ENCODE measurements at places on chromosomes 3 and 15.

DNA sequence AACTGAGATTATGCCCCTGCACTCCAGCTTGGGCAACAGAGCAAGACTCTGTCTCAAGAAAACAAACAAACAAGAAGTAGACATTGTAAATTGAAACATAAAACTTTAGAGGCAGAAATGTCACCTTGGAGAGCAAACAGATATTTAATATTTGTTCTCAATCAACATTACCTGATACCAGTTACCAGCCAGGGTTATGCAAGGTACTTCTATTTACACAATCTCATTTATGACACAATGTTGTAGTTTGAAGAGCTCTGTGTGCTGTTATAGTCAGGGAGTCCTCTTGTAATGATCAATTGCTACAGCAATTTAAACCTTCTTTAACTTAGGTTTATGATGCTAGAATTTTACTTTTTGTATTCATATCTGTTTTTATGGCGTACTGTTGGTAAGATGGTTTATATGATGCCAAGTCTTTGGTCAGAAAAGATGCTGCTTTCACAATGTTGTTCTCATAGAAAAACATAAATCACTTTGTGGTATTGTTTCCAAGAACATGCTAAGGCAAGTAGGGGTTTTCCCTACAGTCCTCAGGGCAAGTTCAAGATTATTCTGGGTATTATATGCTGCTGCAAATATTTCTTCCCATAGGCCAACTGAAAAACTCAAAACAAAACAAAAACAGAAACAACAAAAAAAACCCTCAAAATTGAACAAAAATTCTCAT is 173.5 kb downstream of the TNIK start:
- DNase-seq: no peak

DNA sequence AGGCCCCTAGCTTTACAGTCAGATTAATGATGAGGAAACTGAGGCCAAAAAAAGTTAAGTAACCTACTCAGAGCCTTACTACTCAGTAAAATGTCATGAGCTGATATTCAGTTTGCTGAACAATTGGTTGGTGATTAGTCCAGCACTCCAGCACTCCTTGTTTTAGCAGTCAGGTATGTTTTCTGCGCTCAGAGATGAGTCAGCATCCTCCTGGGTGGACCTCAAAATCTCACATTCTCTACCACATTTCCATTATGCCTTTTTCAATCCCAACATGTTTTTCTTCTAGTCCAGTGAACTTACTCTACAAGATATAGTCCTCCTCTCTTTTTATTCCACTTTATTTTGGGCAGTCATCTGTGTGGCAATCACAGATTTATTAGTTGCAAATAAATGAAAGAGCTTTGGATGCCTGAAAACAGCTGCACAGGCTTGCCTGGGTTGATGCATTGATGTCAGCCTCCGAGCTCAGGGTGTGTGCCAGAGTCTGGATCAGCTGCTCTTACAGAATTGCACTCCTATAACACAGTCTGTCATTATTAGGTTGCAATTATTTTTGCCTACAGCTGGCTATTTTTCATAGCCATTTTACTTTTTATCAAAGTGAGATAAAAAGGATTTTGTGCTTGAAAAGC is 133.2 kb downstream of the ARPP21 start:
- DNase-seq: peak; percentile 25

- no peak for DNase-seq
These were observed 130.6 kb downstream of the STAG1 start for GRCh38 chr3:136621628-136622027.

- no peak for DNase-seq
These were observed 558.7 kb upstream of the NECTIN3 start for GRCh38 chr3:110512961-110513360.

DNA sequence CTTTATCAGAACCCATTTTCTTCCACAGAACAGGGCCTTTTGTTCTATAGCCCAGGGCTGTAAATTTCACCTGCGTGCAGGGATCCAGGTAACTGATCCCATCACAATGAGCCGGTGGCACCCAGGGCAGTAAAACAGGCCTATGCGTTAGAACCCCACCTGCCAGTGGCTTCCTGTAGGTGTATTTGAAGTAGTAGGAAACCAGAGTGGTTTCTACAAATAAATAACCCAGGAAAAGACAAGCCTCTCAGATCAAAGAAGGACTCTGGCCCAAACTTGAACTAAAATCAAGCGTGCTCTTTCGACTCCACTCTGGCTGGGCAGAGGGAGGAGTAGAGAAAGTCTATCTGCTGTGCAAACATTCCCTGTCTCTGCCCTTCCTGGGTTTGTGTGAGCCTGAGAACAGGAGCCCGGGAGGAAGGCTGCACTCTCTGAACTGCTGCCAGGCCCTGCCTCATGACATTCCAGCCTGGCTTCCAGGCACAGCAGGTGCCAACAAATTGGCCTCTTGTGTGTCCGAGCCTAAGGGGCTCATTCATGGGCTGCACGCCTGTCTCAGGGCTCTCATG is 77.7 kb downstream of the CEMIP start:
- DNase-seq: peak; percentile 80

DNA sequence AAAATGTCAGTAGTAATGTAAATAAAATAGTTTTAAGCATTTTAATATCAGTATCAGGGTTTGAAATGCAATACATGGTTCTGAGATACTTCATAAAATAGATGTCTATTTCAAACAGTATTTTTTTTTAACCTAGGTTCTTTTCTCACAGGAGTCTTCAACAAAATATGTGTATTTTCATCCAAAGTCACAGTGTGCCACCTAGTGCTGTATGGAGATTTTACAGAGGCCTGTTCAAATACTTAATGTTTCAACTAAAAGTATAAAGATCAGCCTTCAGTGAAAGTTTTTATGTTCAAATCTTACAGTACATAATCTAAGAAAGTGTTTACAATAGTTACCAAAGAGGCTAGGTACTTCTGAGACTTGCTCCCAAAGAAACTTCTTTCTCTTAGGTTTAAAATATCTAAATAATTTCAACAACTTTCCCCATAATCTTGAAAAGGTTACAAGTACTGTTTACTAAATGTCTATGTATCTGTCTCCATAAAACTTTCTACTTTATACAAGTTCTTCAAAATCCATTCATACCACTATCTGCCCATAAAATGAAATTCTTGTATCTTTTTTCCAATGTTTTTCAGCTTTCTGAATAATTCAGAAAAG is 38.3 kb downstream of the SCAPER start:
- DNase-seq: no peak

- no peak for DNase-seq
These were observed 132.3 kb downstream of the SUCLG2 start for GRCh38 chr3:67522081-67522480.

DNA sequence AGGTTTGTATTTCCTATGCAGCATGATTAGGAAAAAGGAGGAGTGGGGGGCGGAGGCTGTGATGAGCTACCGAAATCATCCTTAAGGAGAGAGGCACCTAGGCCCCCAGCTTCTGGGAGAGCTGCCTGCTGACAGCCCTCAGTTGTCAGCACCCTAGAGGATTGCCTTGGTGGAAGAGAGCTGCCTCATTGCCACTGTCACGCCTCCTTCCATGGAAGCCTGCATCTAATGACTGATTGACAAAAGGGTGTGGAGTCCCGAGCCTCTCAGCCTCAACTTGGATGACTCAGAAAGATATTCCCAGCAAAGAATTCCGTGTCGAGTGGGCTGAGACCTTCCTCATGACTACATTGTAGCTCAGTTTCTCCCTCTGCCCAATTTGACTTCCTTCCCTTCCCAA is 320.4 kb upstream of the PROK2 start:
- DNase-seq: no peak

GRCh38 chr15:100900795-100901169 is 18.4 kb upstream of the LRRK1 start:
- DNase-seq: no peak

DNA sequence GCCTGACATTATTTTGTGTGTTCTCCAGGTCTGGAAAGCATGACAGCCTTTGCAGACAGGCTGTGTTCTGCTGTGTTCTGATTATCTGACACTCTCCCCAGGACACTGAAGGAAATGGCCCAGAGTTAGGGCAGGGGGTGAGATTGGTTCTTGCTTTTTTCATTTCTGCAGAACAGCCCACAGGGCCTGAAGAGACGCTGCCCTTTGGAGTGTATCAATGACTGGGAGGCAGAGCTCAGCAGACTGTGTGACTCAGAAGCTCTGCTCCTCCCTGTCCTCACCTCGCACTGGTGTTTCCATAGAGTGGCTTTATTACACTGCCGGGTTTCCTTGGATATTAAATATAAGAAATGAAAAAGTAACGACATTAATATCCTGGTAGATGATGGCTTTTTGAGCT is 523.6 kb downstream of the NTRK3 start:
- DNase-seq: no peak

DNA sequence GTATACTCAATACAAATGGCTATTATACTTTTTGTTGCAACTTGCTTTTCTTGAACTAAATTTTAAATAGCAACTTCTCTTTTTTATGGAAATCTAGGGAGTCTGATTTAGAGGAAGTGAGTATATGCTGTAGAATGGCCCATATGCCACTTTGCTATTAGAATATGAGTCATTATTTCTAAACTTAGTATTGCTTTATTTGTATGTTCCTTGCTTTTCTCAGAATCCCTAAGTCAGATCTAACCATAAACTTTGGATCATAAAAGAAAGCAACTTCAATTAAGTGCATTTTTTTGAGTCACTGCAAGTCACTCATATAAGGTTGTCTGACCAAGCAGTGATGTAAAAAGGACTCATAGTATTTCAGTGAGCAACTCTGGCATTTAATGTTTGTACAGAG is 17.5 kb upstream of the SPTSSB start:
- DNase-seq: no peak

- DNase-seq: no peak
These were observed 205.4 kb upstream of the UBE2E1 start for GRCh38 chr3:23600167-23600871.

DNA sequence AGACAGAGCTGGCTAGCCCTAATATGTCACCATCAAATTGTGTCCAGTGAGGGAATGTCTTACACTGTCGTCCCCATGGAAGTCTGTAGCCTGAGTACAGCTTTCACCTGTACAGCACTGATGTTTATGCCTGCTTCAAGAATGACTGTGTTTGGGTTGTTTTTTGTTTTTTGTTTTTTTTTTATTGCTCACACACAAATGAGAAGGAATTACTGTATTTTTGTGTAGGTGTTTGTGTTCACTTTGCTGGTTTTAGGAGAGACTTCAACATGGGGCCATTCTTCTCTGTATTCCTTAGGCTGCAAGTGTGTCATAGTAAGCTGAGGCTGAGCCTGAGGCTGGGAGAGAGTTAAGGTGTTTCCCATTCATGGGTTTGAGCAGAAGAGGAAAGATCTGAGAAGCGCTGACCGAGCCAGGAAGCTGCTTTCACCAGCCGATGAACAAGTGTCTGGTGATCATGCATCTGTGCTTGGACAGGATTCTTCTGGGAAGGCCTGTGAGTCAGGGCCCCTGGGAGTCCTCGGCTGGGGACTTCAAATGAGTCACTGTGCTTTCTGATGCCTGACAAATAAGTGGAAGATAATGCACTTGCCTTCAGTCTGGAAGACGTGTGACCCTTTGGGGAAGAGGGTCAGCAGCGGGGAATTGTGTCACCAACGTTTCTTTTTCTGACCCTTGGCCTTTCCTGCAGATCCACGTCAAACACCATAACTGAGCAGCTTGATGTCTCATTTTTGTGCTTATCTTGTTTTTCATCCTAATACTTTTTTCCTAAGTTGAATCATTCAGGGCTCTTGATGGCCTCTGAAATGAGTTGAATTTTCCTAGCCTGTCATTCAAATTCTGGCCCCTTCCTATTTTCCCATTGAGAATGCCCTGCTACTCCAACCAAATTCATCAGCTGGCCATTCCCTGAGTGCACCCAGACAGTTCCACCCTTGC is 36.7 kb upstream of the ZBTB38 start:
- DNase-seq: no peak

DNA sequence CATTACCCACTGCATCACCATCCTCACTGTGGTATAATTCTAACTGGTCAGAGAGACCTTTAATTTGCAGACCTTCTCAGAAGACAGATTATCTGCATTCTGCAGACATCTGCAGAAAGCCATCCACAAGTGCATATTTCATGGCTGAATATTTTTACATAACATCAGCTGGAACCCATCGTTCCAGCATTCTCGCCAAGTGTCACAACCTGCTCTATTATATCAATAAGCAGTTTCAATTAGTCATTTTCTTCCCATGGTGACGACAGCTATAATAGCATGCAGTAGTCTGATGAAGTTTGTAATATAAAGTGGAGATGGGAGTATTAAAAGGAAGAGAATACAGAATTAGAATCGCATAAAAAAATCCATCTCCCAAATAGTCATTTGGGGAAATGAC is 334.7 kb downstream of the FHIT start:
- no peak for DNase-seq

GRCh38 chr3:41202075-41202833 is 2.9 kb downstream of the CTNNB1 start:
- no peak for DNase-seq

DNA sequence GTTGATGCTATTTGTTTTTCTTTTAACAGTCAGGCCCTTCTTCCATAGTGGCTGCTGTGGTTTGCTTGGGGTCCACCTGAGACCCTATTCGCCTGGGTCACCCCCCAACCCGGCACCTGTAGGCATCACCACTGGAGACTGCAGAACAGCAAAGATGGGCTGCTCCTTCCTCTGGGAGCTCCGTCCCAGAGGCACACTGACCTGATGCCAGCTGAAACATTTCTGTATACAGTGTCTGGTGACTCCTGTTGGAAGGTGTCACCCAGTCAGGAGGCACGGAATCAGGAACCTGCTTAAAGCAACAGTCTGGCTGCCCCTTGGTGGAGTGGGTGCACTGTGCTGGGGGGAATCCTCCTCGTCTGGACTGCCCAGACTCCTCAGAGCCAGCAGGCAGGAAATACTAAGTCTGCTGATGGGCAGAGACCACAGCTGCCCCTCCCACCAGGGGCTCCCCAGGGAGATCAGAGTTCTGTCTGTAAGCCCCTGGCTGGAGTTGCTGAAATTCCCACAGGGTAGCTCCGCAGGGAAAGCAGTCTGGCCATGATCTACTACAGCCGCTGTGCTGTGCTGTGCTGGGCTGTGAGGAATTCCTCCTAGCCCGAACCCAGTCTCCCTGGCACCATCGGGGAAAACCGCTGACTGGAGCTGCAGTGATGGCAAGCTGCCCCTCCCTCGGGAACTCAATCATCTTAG is 248.2 kb downstream of the TBC1D5 start:
- no peak for DNase-seq

DNA sequence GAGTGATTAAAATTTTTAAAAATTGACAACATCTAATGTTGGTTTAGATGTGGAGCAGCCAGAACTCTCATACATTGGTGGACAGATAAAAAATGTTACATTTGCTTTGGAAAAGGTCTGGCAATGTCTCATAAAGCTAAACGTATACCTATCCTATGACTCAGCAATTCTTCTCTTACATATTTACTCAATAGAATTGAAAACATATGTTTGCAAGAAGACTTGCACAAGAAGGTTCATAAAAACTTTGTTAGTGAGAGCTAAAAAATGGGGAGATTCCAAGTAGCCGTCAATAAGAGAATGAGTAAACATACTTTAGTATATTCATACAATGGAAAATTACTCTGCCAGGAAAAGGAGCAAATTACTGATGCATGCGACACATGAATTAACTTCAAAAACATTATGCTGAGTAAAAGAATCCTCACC is 30.0 kb downstream of the MASP1 start:
- DNase-seq: no peak

DNA sequence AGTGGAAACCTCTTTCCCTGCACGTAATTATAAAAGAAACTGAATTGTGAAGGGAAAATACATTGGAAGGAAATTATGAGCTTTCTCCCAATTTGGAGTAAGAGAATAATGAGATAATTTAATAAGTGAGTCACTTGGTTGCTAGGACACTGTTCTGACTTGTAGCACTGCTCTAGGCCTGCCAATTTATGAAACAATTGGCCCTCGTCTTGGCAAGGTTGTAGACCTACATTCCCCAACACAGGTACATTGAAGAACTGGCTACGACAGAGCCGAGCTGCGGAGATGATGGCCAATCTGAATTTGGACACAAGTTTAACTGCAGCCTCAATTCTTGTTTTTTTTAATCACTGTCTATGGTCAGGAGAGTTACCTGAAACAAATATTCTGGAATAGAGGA is 674.1 kb downstream of the MECOM start:
- DNase-seq: no peak

All from left lung (tissue), 14 donors.